ENCODE measurements at places on chromosomes 2 and 18.

DNA sequence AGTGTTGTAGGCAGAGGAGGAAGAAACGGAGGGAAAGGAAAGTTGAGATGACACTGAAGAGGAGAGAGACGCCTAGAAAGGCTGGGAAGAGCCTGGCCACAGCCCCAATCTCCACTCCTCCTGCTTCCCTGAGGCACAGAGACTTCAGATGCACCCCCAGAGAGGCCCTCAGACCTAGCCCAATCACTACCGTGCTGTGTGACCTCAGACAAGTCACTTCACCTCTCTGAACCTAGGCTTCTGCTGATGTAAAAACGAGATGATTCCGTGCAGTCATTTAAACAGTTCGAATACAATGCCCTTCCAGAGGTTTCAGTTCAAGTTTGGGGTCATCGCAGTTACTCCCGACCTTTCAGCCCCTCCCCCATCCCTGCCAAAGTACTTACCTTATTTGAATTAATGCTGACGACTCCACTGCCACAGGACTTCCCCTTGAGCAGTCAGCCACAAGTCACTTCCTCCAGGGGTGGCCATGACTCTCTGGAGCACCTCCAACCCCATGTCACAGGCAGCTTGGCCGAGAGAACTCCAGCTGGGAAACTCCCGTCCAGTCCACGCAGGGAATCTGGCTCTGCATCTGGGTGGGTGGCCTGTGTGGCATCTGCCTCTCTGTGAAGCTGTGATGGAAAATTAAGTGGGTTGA, 105.2 kb upstream of the ID2 start:
- DNase-seq: peak; percentile 27

GRCh38 chr2:129758784-129759471, 220.5 kb upstream of the RAB6C start:
- DNase-seq: no peak

- no peak for DNase-seq
These were observed 373.8 kb downstream of the EPHA4 start for GRCh38 chr2:221198309-221198708.

GRCh38 chr18:9941103-9941502, 27.3 kb downstream of the VAPA start:
- no peak for DNase-seq

GRCh38 chr2:45242161-45242741, 233.0 kb upstream of the SIX2 start:
- no peak for DNase-seq

- no peak for DNase-seq
These were observed 53.5 kb downstream of the ATP8B1 start for GRCh38 chr18:57749604-57749970.

GRCh38 chr2:182187130-182187529, 201.5 kb downstream of the PPP1R1C start:
- no peak for DNase-seq

GRCh38 chr2:9543557-9543956, 12.1 kb downstream of the ADAM17 start:
- DNase-seq: no peak

GRCh38 chr2:43221124-43221762, 5.2 kb downstream of the ZFP36L2 start:
- no peak for DNase-seq

- no peak for DNase-seq
These were observed 9.4 kb upstream of the TXNDC2 start for GRCh38 chr18:9876212-9876866.

- DNase-seq: no peak
These were observed 73.1 kb downstream of the MYCN start for GRCh38 chr2:16013359-16013911.

DNA sequence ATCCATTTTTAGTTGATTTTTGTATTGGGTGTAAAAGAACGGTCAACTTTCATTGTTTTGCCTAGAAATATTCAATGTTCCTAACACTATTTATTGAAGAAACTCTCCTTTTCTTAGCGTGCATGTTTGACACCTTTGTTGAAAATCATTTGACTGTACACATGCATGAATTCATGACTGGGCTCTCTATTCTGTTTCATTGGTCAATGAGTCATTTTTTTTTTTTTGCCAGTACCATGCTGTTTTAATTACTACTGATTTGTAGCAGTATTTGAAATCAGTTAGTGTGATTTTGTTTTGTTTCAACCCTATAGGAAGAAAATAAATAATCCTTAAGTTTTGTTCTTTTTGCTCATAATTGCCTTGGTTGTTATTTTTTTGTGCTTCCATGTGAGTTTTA, 828.7 kb downstream of the SUCLG1 start:
- no peak for DNase-seq

DNA sequence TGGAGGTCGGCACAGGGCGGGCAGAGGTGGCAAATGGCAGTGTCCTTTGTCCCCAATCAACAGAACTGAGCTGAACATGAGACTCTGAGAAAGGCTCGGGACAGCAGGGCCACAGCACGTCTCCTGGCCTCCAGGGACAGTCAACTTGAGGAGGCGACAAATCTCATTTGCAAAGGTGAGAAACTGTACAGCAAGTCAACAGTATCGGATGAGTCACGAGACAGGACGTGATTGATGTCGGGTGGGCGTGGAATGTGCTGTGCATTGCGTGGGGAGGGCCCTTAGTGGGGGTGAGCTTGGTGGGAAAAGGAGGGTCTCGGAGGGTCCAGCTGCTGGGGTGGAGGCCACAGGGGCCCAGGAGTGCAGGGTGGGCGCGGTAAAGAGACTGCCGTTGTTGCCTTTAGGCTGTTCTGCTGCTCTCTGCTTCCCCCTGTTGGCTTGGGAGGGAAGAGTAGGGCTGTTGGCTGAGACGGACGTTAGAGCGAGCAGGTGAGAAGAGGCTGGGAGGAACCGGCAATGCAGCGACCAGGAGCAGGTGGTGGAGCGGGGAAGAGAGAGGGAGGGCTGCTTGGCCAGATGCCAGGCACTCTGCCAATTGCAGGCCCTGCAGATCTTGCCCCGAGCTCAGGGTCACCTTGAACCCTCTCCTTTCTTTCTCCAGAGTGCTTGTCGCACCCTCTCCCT, 164.3 kb downstream of the BCL2 start:
- peak; percentile 85 for DNase-seq

- DNase-seq: no peak
These were observed 408.7 kb upstream of the NRP2 start for GRCh38 chr2:205273627-205274026.

DNA sequence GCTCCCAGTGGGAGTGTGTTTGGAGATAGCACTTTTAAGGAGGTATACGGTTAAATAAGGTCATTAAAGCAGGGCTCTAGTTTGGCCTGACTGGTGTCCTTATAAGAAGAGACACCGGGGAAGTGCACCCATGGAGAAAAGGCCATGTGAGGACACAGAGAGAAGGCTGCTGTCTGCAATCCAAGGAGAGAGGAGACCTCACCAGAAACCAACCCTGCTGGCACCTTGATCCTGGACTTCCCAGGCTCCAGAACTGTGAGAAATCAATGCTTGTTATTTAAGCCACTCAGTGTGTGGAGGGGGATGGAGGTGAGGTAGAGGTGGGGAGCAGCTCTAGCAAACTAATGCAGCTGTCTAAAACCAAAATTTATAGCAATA, 62.0 kb downstream of the RPL31 start:
- DNase-seq: no peak

GRCh38 chr2:17830053-17831034, 14.1 kb downstream of the MSGN1 start:
- no peak for DNase-seq

GRCh38 chr2:45024600-45025291, 15.5 kb upstream of the SIX2 start:
- DNase-seq: no peak

- no peak for DNase-seq
These were observed 40.3 kb downstream of the LHCGR start for GRCh38 chr2:48715042-48715899.

DNA sequence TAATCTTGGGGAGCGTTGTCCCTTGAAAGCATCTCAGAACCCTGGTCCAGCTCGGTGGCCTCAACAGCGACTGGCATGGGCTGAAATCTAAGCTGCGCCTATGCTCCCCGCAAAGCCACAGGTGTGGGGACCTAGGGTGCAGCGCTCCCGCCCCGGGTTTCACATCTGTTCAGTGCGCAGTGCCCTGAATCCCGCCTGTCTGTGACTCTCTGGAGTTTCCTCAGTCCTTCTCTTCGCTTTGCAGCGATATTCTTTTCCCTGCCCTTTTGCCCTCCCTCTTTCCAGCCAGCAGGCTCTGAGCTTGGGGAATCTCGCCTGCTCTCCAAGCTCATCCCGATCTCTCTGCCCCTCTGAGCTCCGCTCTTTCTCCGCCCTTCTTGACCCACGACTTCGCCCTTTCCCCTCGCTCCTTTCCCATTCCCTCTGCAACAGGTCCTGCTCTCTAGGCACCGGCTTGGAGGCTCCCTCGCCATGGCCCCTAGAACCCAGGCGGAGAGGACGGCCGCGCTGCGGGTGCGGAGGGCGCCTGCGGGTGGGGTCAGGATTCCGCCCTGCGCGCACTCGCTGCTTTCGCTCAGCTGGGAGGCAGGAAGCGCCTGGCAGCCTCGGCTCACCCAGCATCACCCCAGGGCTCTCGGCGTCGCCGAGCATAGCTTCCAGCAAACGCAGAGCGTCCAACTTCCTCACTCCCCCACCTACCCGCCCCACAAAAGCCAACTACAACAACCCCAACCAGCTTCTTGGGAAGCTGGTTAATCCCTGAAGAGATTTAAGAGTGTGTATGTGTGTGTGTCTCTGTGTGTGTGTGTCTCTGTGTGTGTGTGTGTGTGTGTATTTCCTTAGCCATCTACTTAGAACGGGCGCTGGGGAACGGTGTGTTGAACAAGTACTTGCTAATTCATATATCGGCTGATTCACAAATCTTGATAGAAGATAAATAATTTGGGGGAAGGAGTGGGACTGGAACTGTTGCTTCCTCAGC, 1.1 kb downstream of the GRP start:
- no peak for DNase-seq

DNA sequence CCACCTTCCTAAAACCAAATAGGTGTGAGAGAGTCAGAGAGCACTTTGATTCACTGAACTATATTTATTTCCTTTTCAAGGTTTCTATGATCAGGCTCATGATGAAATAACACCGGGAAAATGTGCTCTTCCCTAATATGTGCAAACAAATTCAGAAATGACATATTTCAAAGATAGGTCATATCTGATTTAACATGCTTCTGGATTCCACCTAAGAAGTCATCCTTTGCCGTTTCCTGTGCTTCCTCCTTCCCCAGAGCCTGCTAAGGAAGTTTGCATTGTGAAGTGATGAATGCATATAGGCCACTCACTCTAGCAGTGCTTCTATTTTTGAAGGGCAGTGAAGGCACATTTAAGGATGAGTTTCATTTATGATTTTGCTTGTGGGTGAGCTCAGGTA, 327.6 kb downstream of the TDRD15 start:
- no peak for DNase-seq

DNA sequence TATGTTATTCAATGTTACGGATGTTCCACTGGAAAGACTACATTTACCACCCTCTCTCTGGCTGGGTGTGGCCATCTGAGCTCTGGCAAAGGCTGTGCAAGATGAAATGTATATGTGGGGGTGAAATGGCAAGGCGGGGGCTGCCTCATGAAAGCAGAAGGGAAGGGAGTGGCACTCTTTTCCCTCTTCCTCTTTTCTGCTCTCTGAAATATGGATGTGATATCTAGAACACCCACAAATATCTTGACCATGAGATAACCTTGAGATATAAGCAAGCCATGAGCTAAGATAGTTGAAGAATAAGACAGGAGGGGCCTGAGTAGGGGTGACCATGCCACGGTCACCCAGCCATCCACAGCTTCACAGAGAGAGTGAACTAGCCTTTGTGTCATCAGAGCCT, 367.8 kb upstream of the ID2 start:
- no peak for DNase-seq

DNA sequence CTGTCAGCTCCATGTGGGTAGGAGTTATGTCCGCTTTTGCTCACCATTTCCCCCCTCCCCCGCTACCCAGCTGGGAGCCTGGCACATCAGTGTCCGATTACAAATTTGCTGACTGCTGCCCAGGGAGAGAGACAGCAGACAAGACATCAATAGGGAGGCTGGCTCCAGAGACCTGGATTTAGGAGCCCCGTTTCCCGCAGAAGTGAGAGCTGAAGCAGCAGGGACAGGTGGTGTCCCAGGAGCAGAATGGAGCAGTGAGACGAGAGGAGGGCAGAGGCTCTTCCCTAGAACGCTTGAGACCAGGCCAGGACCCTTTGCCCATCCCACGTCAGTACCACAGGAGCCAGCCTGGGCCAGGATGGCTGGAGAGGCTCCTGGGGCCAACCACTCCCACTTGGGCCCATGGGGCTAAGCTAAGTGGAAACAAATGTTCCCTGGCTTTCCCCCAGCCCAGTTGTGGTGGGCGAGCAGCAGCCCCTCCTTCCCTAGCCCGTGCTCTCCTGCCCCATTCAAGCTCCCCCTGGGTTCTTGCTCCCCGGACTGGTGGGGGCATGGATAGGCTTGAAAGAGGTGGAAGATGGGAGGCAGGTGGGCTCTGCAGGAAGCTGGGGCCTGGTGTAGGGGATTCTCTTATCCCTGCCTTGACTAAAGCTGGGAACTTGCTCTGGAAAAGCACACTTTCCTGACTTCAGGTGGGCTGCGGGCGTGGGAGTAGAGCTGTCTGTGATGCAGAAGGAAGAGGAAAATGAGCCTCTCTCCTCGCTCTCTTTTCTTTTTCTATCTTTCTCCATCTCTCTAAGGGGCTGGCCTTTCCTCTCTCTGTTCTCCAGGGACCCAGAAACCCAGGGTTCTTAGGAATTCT, 4.1 kb upstream of the WNT6 start:
- no peak for DNase-seq

DNA sequence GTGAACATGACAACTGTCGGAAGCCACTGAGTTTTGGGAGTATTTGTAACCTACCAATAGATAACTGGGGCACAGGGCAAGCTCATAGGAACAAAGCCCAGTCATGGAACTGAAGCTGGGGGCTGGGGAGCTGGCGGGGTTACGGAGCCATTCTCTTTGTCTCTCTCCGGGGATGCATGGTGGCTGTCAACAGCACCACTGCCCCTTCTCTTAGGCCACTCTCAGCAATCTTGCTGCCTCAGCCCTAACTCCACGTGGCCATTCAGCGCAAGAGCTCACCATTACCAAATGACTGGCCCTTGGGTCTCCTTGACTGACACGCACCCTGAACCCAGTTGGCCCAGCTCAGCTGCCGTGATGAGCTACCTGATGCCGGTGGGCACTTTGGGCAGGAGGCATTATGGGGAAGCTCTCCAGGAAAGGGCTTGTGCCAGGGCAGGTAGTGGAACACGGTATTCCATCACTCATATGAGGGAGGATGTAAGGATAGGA, 33.6 kb upstream of the ODC1 start:
- no peak for DNase-seq

All from stimulated activated CD8-positive, alpha-beta memory T cell treated with anti-CD3 and anti-CD28 coated beads, Interleukin-7, amount 100 ng/mL, for 4 hours (primary cell).